ENCODE measurements at places on chromosomes 13 and 19. TPM values are rescaled to one million over a fixed set of nuclear protein-coding genes. Genes with fewer than 3 reads are reported as not detected.

The KLF1 gene
- total RNA-seq = 0.54 TPM

The CERS1 gene
- total RNA-seq = not detected

The CEACAM4 gene
- not detected for total RNA-seq

The SYCN gene
- not detected for total RNA-seq

The PINLYP gene
- total RNA-seq = 6.5 TPM

All from activated naive CD4-positive, alpha-beta T cell treated with anti-CD3 and anti-CD28 coated beads, Interleukin-2, amount 50 U/mL, for 72 hours (primary cell).